ELR (cell line): ENCODE measurements at places on chromosomes 12 and 14.

- peak; percentile 17 for DNase-seq
Measured at GRCh38 chr12:1855241-1855640, 34.9 kb downstream of the LRTM2 start.

GRCh38 chr12:108657130-108657745 lies 23.5 kb upstream of the SELPLG start:
- DNase-seq, result no peak

- no peak for DNase-seq
Measured at GRCh38 chr14:32426028-32426427, 96.9 kb downstream of the AKAP6 start.

DNA sequence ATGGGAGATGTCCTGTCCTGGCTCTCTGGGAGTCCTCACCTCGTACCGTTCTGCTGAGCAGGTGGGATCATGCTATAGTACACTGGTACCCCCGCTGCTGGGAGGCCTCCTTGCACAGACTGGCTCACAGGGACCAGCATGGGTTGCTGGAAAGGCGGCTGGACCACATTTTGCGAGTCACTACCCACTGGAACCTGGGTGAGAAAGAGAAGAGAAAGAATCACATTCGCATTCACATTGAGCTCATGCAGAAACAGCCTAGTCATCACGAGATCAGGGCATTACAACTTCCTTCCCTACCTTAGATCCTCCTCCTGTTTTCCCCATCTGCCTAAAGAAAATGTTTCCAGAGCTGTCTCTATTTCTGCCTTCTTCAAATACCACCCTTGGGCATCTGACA lies 17.3 kb upstream of the STAC3 start:
- DNase-seq, result peak; percentile 45

DNA sequence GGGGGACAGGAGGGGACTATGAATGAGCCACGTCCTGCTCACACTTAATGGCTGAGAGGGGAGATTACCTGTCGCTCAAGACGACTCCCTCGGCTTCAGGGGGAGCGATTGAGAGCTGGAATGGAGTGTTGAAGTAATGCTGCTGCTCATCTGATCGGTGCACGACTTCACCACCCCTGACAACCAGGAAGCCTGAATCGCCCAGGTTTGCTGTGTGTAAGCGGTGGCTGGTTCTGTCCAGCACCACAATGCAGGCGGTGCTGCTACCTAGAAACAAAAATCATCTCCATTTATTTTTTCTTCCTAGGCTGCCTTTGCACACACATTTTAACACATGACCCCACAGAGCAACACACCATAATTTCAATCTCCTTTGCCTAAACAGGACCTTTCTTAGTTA lies 37.3 kb downstream of the PPTC7 start:
- peak; percentile 47 for DNase-seq

- no peak for DNase-seq
Measured at GRCh38 chr12:31890295-31891285, 68.6 kb upstream of the RESF1 start.

- peak; percentile 3 for DNase-seq
Measured at GRCh38 chr14:106372870-106373652, 846.7 kb downstream of the TMEM121 start.

DNA sequence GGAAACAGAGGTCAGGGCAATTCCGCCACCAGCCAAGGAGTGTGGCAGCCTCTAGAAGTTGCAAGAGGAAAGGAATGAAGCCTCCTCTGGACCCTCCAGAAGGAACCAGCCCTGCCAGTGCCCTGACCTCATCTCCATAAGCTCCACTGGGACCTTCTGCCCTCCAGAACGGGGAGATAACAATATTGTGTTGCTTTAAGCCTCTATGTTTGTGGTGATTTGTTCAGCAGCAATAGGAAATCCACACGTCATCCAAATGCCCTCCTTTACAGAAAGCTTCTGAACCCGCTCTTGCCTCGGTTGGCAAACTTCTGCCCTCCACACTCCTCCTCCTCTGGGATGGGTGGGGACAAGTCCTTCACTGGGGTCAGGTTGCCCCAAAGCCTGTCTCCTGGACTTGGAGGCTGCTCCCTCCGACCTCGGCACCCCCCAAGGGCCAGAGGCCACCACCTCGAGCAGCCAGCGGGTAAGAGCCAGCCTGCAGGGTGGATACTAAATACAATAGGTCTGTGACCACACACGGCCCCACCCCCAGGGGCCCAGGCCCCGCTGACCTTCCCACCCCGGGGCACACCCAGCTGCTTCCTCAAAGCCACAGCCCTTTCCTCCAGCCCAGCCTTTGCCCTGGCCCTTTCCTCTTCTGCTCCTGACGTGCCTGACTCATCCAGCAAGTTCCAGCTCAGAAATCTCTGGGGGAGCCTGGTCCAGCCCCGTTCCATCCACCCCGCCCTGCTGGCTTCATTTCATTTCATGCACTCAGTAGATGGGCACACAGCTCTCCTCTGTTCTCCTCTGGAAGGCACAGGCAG lies 58.7 kb upstream of the NCOR2 start:
- DNase-seq, result peak; percentile 78

- DNase-seq, result no peak
Measured at GRCh38 chr12:22413592-22413991, 79.1 kb upstream of the ST8SIA1 start.

DNA sequence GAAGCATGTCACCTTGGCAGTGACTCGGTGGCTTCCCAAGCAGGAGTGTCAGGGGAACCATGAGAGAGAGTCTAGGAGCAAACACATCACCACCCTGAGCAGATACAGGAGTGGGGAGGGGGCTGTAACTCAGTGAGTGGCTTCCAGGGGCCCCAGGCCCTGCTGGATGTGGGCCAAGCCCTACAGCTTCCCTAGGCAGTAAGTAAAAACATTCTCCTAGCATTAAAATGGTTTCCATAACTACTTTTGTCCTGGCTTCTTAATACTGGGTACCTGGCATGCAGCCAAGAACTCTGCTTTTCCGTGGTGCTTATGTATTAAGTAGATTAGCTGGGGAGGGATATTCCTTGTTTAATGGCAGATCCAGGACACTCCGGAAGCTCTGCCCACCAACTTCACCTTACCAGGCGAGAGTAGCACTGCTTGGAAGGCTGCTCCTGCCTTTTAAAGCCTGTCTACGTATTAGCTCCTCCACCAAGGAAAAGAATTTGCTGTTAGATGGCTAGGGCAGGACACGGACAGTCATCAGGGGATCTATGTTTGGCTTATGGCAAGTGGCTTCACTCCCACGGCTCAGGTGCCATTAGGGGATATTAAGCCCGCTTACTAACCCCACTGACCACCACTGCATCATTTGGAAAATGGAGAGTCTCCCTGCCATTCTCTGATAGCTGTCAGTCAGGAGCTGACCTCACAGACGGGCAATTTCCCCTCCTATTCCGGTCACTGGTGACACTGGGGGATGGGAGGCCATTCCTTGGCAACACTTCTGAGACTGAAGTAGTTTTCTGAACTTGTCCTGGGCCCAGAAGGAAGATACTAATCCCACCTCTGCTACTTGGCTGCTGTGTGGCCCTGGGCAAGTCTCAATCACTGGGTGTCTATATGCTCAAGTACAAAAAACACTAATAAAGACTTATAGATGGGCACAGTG lies 22.8 kb downstream of the OTUB2 start:
- no peak for DNase-seq

GRCh38 chr12:85280165-85280983 lies at the start of gene ALX1:
Gene ALX1, plus strand, starts transcription at chr12:85280220. Its CDS starts 42 bp downstream, at chr12:85280262.
- DNase-seq, result peak; percentile 10

GRCh38 chr14:80958939-80959338 lies 3.5 kb downstream of the TSHR start:
- no peak for DNase-seq

GRCh38 chr14:51561141-51561540 lies 90.6 kb upstream of the FRMD6 start:
- no peak for DNase-seq

GRCh38 chr12:120689397-120690082 lies 2.6 kb downstream of the MLEC start:
- no peak for DNase-seq

GRCh38 chr14:96275177-96276112 lies 19.4 kb downstream of the BDKRB1 start:
- DNase-seq, result peak; percentile 74

- no peak for DNase-seq
Measured at GRCh38 chr12:101238800-101239329, 28.8 kb upstream of the SLC5A8 start.

GRCh38 chr14:89308232-89308959 lies 108.6 kb downstream of the FOXN3 start:
- DNase-seq, result no peak

GRCh38 chr14:101174522-101174838 lies 271.0 kb upstream of the RTL1 start:
- DNase-seq, result no peak

GRCh38 chr12:10614056-10614370 lies 604 bp upstream of the MAGOHB start:
- no peak for DNase-seq

DNA sequence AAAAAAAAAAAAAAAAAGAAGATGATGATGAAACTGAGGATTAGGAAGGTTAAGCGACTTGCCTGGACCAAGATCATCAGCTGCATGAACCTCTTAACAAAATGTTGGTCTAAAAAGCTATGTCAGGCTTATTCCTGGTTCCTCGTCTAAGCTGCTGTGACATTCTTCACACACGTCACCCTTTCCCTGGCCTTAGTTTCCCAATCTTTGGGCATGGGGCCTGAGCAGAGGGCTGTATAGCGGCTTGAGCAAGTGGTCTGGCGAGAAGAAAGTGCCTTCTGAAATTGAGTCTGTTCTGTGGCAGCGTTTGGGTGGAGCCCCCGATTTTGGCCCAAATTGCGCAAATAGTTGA lies 58.7 kb upstream of the CCND2 start:
- DNase-seq, result no peak

GRCh38 chr14:76329154-76329928 lies 46.6 kb upstream of the ESRRB start:
- DNase-seq, result no peak

- DNase-seq, result no peak
Measured at GRCh38 chr12:109820816-109821381, 12.3 kb downstream of the TRPV4 start.

DNA sequence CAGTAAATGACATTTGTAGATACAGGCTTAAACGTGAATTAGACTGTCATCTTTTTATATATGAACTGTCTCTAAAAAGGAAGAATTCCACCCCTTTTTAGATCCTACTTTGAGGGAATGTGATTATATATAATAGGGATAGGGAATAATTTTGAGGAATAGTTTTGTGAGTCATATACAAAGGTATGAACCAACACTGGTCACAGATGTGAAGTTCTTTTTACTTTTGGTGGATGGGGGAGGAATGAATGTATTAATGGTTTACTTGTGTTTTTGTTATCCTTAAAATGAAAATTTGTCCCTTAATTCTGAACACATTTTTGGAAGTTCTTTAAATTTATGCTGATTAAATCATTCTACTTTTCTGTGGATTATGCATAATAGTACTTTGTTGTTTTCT lies 30.4 kb downstream of the FRS2 start:
- peak; percentile 64 for DNase-seq

DNA sequence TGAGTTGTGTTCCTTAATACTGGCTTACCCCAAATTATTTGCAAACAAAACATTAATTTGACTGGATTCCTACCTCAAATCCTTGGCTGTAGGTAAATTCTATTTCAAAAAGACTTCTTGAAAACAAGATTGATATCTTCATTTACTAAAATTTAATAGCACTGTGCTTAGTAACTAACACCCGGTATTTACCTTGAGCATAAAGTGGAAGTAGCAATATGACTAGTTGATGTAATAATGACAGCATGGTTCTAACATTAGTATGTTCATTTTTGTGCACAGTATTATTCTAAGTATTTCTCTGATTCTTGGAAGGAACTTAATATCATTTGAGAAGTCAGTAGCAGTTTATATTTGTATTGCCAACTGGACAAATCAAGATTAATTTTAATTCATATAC lies 96.8 kb downstream of the PPHLN1 start:
- DNase-seq, result no peak

GRCh38 chr12:126201981-126202537 lies 1136.8 kb downstream of the AACS start:
- no peak for DNase-seq
